ENCODE measurements at places on chromosomes 4 and X.

DNA sequence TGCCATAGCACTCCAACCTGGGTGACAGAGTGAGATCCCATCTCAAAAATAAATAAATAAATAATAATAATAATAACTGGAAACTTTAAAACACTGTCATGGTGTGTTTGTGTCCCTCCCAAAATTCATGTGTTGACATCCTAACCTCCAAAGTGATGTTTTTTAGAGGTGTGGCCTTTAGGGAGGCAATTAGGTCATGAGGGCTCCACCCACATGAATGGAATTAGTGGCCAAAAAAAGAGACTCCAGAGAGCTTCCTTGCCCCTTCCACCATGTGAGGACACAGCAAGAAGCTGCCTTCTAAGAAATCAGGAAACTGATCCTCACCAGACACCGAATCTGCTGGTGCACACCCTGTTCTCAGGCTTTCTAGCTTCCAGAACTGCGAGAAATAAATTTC lies 23.8 kb upstream of the RAPGEF2 start:
- DNase-seq, result no peak

- DNase-seq, result no peak
Observed at GRCh38 chr4:155377276-155377675, 511 bp upstream of the MAP9 start.

DNA sequence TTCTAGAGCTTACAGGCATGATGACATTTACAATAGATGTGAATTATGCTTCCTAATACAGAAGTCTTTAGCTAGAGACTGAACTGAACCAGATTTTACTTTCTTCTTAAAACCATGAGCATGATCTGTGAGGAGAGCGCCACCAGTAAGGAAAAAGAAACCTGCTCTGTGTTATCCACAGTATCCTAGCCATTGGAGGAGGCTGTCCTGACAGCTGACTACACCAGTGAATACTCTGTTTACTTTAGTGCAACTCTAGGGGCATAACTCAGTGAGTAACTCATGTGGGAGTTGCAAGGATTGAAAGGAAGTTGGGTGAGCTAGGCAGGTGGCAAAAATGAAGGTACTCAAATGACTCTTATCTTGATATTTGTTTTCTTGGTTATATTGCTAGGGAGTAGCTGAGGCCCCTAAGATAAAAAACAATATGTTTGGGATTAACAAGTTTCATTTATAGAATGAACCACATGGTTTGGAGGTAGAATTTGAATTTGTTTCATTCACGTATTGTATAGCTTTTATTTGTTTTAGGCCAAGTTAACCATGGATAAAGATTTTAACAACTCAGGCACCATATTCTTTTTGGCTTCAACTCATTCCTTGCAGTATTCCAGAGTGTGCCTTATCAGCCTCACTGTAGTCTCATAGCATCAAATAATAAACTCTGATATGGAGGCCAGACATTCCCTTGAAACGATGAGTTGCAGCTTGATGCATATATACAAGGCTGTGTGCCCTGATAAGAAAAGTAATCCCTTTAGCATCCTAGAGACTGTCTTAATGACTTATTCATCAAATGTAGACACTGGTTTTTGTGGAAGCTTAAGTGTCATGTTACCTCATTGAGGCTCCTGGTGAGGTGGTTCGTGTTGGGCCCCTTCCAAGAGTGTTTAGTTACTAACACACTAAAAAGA lies 2.5 kb downstream of the BMP3 start:
- no peak for DNase-seq

GRCh38 chr4:181909368-181909767 lies 333.8 kb upstream of the TENM3 start:
- DNase-seq, result no peak

- no peak for DNase-seq
Observed at GRCh38 chrX:51747671-51748070, 4.4 kb downstream of the GSPT2 start.

GRCh38 chr4:945274-946102 lies 13.2 kb downstream of the TMEM175 start:
- no peak for DNase-seq

- DNase-seq, result no peak
Observed at GRCh38 chr4:112994732-112995464, 54.6 kb upstream of the ANK2 start.

DNA sequence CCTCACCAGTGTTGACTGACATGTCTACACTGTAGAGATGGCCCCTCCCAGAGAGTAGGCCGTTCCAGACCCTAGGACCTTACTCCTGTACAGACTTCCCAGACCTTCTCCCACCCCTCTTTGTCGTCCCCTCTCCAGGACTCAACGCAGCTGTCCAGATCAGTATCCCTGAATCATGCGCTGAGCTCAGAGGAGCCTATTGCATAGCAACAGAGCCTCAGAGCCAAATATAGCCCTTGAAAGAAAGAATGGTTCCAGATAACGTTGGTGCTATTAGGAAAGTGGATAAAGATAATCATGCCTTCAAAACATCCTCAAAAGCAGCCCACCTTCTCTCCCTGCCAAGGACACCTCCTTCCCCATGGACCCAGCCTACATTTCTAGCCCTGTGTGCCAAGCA lies 27.8 kb upstream of the NXF3 start:
- no peak for DNase-seq

Data from NB4 (cell line).